Astrocyte of the cerebellum (primary cell): ENCODE measurements at places on chromosomes 3 and 15.

DNA sequence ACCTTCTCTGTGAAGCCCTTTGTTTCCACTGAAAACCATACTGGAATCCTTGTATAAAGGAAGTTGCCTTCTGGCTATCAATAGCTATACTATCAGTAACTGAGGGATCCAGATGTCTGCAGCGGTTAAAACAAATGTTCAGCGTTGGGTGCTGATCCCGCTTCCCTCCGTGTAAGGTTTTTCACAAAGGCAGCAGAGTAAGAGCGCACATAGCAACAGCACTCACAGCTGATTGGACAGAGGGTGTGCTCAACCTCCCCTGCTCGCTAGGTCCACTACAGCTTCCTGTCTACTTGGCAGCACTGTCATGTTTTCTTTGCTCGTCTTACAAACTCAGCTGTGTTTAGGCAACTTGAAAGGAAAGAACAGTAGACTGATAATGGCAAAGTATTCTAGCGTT, 27.3 kb downstream of the ATOSA start:
- DNase-seq: peak; percentile 81

- DNase-seq: no peak
Observed at GRCh38 chr15:79433276-79433990, 1.3 kb downstream of the MINAR1 start.

DNA sequence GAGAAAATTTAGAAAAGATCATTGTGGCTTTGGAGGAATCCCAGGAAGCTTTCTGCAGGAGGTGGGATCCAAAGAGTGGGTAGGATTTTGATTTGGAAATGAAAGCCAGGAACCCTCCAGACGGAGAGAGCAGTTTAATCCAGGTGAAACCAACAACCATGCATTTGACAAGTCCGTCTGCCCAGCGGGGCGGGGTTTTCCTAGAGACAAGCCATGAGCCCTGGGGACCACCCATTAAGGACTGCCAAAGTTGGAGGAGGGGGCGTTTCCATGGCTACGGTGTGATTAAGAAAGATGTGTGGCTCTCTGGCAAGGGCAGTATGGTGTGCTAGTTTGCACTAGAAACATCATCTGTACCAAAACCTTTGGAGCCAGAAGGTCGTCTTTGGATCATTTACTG, 53.4 kb downstream of the SRGAP3 start:
- DNase-seq: no peak

GRCh38 chr15:49040151-49040550, 6.1 kb downstream of the SECISBP2L start:
- no peak for DNase-seq

DNA sequence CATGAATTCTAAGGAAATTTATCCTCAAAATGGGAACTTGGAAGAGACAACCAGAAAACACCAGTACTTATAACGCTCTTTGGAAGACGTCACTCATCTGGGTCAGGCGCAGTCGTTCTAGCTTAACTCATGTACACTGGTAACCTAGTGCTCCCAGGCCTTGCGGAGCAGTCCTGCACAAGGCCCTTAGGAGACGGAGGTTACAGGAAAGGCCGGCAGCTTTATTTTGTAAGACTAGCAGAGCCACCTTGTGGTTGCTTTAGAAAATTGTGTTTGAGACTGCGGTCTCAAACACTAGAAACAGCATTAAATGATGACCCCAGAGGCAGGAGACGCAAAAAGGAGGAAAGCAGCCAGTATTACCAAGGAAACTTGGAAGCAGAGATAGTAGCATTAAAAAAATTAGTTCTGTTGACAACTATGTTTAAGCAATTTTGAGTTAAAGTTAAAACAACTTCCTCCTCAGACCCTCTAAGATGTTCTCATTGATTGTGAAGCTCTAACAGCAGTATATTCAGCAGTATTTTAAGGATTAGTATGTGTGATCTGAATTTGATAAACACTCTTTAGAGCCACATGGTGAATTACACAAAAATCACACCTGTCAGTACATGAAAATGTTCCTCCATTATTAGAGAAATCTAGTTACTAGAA, 141.9 kb upstream of the C2CD4B start:
- peak; percentile 42 for DNase-seq

DNA sequence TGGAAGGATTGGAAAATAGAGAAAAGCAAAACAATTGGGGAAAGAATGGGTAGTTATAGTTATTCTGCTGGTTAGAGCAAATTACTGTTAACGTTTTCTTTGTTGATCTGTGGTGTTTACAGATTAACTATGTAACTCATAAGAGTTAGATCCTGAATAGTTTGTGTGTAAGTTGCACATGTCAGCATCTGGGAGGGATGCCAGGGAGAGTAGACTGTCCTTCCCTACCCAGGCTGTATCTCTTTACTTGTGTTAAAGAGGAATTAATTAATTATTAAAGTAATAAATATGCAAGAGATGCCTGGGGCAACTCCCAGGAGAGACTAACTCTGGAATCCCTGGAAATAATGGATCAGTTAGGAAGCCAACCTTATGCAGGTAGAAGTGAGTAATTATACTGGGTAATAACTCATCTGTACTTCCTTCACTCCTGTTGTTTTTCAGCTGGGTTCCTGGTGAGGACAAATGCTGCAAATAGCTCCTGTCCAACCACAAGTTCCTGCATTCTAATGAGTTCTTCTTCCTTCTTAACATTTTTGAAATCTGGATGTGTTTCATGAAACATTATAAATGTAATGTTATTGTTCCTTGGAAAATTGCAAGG, 18.9 kb downstream of the GHRL start:
- peak; percentile 34 for DNase-seq

DNA sequence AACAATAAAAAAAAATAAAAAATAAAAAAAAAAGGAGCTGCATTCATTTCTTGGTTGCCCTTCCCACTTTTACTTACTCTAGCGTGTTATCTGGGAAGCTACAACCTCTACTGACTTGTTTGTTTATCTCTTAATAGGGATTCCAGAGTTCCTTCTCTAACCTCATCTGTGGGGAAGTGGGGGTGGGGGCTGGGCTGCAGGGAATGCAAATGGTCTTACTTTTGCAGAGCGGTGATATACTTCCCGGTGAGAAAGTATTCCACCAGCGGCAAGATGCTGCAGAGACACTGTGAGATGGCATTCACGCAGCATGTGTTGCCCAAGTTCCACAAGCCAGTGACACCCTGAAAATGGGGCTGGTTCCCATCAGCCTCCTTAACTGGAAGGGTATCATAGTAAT, 2.1 kb downstream of the USP50 start:
- no peak for DNase-seq

DNA sequence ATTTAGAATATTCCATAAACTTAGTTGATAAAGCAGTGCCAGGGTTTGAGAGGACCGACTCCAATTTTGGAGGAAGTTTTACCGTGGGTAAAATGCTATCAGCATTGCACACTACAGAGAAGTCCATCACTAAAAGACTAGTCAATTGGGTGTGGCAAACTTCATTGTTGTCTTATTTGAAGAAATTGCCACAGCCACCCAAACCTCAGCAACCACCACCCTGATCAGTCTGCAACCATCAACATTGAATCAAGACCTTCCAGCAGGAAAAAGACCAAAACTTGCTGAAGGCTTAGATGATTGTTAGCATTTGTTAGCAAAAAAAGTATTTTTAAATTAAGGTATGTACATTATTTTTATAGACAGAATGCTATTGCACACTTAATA, 60.5 kb downstream of the KLF13 start:
- no peak for DNase-seq

DNA sequence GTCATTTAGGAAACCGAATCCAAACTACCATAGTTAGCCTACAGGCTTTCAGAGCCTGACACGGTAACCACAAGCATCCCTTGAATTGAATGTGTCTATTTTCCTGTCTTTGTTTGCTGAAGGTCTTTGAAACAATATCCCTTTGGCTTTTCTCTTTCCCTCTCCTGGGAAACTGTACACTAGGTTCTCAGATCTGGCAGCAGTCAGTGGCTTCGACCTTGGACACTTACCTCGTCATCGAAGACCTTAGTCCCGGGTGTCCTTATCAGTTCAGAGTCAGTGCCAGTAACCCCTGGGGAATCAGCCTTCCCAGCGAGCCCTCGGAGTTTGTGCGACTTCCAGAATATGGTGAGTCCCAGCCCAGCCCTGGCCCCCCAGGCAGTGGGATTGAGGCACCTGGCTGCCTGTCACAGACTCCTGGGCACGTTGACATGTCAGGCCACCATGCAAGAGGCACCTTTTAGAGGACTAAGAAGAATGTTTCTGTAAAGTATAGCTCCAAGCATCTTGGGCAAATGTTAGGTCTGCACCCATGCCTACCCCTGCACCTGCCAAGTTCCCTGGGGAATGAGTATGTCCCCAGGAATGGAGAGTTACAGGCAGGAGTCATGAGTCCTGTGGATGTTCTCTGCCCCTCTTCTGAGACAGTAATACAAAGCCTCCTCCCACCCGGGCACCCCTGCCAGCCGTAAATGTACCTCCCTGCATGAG, 30.4 kb upstream of the UMPS start:
- no peak for DNase-seq

DNA sequence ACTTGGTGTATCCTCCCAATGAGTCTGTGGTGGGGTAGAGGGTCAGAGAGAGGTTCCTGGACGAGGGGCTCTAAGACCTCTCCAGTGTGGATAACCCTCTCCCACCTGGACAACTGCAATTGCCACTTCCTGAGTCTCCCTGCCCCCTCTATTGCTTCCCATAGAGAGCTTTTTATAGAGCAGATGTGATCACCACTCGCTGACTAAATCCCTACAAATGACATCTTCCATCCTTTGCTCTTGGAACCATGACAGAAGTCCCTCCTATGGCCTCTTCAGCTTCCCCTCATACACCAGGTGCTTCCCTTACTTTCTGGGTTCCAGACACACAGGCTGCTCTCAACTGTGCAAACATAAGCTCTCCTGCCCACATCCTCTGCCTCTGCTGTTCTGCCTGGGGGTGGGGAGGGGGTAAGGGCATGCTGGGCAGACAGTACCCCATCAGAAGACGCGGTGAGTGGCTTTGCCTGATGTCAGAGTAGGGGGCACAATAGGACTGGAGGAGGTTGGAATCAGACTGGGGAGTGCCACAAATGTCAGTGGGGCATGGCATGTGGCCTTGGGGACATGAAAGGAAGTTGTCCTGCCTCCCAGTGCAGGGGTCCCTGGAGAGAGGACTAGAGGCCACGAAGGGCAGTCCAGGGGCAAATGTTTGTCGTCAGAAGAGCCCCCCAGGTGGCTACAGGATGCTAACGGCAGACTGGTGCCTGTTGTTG, 15.2 kb downstream of the ITIH3 start:
- no peak for DNase-seq

- peak; percentile 33 for DNase-seq
Observed at GRCh38 chr15:67501177-67501835, 19.6 kb upstream of the C15orf61 start.

GRCh38 chr3:98968824-98969223, 67.3 kb upstream of the DCBLD2 start:
- DNase-seq: no peak

- DNase-seq: no peak
Observed at GRCh38 chr3:74633021-74633420, 18.6 kb upstream of the CNTN3 start.

DNA sequence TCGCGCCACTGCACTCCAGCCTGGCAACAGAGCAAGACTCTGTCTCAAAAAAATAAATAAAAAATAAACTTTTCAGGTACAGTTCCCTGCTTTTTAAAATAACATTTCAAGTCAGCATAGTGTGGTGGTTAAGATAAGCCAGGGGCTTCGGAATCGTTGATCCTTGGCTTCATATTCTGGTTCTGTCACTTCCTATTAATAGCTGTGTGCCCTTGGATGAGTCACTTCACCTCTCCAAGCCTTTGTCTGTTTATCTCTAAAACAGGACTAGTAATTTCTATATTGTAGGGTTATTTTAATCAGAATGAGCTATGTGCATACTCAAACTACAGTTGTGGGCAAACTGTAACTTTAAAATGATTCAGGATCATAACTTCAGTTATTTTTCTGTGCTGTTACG, 53.8 kb upstream of the SENP5 start:
- no peak for DNase-seq

- DNase-seq: no peak
Observed at GRCh38 chr3:122589297-122589696, 11.8 kb downstream of the PARP15 start.

- no peak for DNase-seq
Observed at GRCh38 chr15:71465131-71465955, 345.0 kb upstream of the NR2E3 start.

GRCh38 chr3:61903931-61904657, 342.7 kb downstream of the PTPRG start:
- DNase-seq: peak; percentile 50

- DNase-seq: no peak
Observed at GRCh38 chr15:101498076-101498716, 8.7 kb upstream of the PCSK6 start.

GRCh38 chr3:38312356-38312755, 30.3 kb downstream of the SLC22A14 start:
- no peak for DNase-seq

- no peak for DNase-seq
Observed at GRCh38 chr3:97816811-97817210, 5.0 kb upstream of the CRYBG3 start.

DNA sequence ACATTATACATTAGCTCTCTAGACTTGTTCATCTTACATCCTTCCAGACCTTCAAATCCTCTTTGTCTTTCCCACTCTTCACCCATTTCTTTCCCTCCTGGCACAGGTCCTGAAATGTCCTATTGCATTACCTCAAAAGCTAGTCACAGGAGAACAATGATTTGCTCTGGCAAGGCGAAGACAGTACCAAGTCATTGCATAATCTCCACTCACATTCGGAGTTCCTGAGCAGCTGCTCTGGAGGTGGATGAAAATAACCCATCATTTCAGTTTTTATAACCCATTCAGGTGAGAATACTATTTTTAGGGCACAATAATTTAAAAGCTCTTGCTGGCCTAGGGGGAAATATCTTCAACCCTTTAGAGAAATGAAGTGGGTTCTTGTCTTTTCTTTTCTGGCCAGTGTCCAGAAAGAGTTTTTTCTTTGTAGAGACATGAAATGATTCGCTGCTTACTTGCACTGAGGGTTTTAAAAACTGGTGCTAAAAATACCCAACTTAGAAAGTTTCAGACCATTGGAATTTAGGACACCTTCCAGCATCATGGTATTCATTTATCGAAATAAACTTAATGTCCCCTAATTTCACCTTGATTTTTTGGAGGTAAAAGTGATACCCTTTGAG, 23.4 kb upstream of the DYNC1LI1 start:
- no peak for DNase-seq

- DNase-seq: no peak
Observed at GRCh38 chr15:69038508-69038907, 24.0 kb downstream of the NOX5 start.
